ENCODE measurements at places on chromosomes 4 and X.
A peak's percentile ranks its signal among the peaks of the same experiment; 100 is the strongest.

DNA sequence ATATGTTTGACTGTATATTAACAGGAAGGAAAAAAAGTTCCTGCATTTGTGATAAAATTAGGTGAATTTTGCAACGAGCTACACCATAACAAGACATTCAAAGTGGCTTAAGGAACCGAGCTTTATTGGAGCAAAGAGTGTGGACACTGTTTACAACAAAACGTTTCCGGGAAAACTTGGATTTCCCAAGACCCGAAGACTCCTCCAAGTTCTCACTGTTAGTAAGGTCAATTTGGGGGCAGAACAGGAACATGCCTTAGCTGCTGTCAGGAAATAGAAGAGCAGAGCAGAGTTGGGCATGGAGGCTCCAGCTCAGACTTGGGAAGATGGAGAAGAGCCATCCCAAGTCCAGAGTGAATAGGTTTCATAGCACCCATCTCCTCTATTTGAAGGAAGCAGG is 16.5 kb downstream of the ADH6 start:
- no peak for DNase-seq

DNA sequence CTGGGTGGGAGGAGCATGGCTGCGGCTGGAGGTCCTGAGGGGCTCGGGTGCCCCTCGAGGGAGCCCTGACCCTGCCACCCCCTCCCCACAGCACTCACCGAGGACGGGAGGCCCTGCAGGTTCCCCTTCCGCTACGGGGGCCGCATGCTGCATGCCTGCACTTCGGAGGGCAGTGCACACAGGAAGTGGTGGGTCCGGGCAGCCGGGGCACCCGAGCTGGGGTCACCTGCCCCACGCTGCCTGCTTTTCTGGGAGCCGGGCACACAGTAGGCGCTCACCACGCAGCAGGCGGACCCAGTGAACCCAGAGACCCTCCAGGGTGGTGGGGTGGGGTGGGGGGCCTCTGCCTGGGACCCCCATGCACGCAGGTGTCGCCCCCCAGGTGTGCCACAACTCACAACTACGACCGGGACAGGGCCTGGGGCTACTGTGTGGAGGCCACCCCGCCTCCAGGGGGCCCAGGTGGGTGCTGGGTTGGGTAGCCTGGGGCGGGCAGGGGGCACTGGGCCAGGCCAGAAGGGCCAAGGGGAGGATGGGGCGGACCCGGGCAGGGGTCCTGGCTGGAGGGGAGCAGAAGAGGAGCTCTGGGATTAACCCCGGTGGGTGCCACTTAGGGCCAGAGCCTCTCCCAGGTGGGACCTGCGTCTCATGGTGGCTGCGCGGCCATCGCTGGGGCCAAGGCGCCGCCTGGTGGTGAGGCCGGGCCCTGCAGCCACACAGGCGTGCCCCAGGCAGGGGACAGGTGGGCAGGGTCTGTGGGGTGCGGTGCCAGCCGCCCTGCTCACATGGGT is 1.4 kb downstream of the HGFAC start:
- DNase-seq: peak; percentile 53

DNA sequence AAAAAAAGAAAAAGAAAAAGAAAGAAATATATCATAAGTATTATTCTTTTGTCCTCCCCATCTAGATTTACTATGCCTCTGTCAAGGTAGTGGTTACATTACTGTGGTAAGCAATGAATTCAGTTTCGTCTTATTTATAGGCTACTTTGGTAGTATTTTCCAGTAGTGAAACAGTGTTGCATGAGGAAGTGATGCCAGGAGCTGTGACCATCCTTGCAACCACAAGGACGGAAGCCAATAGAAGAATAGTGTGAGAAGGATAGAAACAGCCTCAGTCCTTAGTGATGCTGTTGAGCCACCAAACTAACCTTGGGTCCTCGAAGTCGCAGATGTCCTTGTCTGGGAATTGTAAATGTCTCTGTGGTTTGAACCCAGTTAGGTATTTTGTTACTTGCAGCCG is 328.5 kb downstream of the PPP3CA start:
- no peak for DNase-seq

DNA sequence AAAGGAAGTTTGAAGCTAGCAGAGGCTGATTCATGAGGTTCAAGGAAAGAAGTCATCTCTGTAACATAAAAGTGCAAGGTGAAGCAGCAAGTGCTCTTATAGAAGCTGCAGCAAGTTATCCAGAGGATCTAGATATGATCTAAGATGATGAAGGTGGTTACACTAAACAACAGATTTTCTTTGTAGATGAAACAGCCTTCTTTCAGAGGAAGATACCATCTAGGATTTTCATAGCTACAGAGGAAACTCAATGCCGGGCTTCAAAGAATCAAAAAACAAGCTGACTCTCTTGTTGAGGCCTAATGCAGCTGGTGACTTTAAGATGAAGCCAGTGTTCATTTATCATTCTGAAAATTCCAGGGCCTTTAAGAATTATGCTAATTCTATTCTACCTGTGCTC is 28.8 kb downstream of the NR0B1 start:
- no peak for DNase-seq

DNA sequence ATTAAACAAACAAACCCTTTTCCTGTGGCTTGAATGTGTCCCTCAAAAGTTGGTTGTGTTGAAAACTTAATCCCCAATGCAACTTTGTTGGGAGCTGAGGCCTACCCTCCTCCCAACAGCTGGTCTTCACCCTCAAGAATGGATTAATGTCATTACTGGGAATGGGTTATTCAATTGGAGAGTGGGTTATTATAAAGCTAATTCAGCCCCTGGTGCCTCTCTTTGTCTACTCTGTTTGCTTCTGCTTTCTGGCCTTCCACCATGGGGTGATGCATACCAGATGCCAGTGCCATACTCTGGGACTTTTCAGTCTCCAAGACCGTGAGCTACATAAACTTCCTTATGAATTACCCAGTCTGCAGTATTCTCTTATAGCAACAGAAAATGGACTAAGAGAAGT is 706.5 kb downstream of the CCSER1 start:
- no peak for DNase-seq

DNA sequence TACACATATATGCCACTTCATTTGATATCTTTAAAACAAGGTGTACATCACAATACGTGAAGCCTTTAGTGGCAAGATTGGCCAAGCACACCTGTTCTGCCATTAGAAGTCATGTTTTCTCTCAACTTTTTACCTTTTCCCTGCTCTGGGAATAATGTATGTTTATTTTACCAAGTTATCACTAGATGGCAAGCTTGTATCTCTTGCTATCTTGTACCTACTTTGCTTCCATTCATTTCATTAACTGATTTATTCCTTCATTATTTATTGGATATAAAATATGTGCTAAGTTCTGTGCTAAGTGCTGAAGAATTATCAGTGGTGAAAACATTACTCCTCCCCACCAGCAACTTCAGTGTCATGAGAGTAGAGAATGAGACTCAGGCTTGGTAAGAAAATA is 245.5 kb downstream of the ANK2 start:
- DNase-seq: no peak

- peak; percentile 53 for DNase-seq
Observed at GRCh38 chr4:175273995-175274753, 356.0 kb downstream of the ADAM29 start.

DNA sequence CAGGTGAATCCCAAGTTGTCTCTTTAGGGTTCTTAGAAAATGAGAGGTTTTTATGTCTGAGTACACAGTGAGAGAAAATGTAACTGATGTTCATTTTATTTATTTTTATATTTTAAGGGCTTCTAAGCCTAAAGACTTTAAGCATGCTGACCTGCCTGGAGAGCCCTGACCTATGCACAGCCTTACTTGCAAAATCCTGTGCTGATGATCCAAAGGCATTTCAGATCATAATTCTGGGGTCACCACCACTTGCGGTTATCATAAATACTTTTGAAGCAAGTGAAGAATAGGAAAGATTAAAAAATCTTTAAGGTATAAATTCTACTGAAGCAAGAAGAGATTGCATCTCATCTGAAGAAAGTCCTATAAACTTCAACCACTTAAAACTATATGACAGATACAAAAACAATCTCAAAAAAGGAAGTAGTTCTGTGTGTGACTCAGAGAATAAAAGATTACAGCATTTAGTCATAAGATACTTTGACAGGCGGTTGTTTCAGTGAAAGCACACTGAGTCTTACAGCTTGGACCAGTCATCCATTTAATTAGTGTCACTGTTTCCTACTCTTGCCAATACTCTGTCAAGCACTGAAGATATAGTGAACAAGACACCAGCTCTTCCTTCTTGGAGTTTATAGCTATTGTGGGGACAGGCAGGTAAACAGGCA is 245.2 kb upstream of the DIPK2B start:
- no peak for DNase-seq

DNA sequence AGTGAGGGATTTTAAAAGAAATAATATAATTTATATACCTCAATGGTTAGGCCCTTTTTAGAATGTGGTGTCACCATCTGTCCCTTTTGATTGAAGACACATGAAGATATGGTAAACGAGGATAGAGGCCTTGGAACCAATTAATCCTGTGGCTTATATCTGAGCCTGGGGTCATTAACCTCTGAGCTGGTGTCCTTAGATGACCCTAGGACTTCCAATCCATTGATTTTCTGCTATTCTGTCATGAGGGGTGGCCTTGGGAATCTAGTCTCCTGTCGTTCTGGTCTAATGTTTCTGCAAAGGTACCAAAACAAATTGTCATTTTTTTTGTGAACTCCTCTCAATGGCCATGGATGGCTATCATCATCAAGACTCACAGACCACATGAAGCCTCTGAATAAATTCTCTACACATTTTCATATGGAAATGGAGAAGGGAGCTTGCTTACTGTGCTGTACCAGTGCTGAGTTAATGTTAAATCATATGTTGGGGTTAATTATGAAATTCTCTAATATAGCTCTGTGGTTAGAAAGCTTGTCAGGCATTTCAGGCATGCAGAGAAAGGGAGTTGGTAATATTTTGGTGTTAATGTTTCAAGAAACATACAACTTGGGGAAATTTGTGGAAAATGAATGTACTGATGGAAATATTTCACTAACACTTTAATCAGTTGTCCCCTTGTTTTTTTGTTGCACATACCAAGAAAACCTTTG is 204.2 kb upstream of the IL15 start:
- DNase-seq: no peak

DNA sequence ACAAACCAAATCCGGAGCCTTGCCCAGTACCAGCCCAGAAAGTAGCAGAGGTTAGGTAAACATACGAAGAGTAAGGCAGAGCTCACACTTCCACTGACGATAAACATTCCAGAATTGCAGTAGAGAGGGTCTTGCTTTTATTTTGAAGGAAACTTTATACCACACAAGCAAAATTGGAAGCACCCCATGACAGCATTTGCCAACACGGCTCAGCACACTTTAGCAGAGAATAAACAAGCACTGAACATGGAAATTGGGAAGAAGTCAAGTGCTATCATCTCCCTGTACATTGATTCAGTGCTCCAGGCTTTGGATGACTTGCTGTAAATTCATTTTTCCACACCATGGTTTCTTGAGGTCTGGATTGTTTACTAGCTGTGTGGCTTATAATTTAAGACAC is 160.7 kb upstream of the FAM47C start:
- DNase-seq: no peak

All from mesendoderm (in vitro differentiated cells).